ENCODE measurements at places on chromosomes 5 and 9.

DNA sequence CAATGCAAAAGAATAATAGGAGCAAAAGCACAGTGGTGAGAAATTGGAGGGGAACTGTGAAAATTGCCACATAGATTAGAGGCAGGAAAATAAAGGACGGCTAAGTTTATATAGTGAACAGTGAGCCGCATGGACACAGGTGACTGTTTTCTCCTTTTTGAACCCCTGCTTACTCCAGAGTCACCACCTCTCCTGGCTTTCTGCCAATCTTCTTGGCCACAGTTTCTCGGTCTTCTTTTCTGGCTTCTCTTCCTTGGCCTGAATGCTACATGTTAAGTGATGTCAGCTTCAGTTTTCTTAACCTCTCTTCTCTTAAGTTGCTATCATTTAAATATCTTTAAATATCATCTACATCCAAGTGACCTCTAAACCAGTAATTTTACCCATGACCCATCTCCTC lies 47.3 kb upstream of the CDKN2B start:
- DNase-seq, result no peak

GRCh38 chr9:114220061-114220541 lies 64.8 kb downstream of the COL27A1 start:
- DNase-seq, result no peak

DNA sequence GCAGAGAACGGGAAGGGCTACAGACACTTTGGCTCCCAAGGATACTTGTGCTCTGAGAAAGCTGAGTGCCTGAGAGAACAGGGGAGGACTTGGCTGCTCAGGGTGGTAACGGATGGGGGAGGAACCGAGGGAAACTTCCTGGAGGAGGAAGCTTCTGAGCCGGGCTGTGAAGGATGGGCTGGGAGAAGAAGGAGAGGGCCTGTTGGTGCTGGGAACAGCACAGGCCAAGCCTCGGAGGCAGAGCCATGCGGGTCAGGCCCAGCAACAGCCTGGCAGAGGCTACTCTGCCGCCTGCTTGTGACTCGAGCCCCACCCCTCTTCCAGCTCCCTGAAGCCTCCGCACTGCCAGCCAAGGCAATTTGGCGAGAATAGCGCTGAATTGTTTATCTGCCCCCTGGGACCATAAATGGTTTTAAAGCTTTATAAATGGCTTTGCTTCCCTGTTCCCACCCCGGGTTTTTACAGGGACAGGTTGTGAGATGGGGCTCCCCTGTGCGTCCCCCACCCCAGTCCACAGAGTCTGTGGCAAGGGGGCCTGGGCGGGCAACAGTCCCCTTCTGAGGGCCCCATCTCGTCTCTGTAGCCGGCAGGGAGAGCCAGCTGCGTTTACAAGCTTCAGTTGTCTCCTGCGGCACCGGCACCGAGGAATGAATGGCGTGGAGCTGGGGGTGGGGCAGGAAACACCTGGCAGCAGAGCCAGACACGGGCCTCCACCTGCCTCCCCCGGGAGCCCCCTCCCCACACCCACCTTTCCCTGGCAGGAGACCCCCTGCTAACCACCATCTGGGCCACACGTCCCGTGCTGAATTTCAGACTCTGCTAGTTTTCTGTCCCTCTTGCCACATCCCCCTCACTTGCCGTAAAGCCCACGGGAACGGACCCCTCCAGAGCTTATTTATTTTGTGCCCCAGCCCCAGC lies 24.4 kb downstream of the FAM163B start:
- DNase-seq, result no peak

- no peak for DNase-seq
These were observed 43.9 kb upstream of the SEMA4D start for GRCh38 chr9:89541798-89542197.

DNA sequence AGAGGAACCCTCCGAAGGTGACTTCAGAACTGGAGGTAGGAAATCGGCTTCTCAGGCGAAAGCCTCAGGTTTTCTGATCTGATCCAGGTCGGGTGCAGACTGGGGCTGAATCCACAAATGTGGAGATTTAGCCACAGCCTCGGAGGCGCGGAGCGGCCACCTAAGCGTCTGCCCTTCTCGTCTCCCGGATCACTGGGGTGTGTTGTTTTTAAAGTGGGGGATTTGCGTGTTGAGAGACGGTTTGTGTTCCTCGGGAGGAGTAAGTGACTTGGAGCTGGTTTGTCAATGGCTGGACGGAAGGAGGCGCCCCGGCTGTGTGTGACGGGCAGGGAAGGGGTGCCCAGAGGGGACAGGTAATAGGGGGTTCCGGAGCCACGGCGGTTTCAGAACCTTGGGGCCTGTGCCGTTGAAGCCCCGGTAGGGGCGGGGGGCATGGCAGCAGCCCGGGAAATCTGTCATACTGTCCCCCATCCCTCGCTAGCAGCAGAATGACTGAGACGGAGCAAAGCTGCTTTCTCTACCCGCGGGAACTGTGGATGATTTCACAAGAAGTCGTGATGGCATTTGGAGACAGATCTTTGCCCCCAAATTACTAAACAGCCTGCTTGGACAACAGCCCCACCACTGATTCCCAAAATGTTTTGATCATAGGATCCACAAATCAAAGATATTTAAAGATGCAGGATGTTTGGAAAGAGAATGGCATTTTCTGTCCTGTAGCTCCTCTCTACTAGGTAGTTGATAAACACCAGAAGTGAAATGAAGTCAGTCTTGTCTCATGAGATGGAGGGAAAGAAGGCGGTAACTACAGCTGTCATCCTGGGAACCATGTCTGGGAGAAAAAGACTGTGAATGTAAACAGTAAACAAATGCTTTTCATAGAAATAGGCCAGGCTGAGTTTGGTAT lies 216.5 kb downstream of the PDZD2 start:
- DNase-seq, result peak; percentile 34

- DNase-seq, result no peak
These were observed 6.9 kb downstream of the RAB14 start for GRCh38 chr9:121194730-121195129.

- DNase-seq, result no peak
These were observed 58.0 kb upstream of the RPL26L1 start for GRCh38 chr5:172901012-172901780.

DNA sequence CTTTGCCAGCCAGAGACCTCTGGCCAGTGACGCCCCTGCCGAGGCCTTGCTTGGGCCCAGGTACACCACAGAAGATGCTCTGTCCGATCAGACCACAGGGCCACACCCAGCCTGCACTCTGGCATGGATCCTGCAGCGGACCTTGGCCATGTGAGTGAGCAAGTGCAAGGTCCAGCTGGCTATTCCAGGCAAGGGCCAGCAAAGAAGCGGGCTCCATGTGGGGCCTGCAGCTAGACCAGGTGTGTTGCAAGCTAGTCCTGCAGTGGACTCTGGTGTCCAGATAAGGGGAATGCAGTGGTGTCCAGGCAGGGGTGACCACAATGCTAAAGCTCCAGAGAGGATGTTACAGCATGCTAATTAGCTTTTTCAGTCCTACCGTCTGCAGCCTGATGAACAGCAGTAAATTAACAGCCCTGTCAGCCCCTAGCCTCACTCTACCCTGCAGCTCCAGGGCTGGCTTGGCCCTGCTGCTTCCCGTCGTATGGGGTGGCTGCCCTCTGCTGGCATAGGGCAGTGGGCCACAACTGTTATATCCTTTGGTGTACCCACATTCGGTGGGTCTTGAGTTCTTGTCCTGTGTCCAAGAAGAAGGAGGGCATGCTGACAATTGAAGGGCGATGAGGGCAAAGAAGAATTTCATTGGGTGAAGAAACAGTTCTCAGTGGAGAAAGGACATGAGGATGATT lies 284.5 kb upstream of the POU5F2 start:
- no peak for DNase-seq

DNA sequence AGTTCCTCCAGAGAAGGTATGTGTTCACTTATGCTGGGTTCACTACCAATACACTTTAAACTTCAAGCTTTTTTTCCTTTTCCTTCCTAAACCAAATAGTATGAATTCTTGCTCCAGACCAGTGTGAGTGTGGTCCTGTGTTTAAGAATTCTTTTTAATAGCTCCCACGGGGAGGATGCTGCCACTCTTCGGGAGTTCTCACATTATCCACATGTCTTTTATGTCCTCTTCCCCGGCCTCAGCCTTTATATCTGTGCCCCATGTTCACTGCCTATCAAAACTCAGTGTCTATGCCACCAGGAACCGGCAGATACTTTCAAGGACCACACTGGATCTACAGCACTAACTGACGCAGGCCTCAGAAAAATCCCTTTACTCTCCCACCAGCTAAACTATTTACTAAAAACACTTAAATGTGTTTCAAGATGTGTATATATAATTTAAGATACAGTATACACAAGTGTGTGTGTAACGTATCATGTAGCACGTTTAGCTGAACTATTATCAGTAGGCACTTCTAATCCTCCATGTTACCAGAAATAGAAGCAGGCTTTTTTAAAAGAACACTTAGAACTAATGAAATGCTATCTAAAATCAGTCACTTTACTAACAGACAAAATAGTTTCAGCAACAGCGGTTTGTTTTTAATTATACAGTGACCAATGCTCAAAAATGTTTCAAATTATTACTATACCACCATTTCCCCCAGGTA lies 88.0 kb downstream of the PLPP1 start:
- no peak for DNase-seq

- DNase-seq, result no peak
These were observed 263.3 kb downstream of the GADD45G start for GRCh38 chr9:89868100-89868499.

DNA sequence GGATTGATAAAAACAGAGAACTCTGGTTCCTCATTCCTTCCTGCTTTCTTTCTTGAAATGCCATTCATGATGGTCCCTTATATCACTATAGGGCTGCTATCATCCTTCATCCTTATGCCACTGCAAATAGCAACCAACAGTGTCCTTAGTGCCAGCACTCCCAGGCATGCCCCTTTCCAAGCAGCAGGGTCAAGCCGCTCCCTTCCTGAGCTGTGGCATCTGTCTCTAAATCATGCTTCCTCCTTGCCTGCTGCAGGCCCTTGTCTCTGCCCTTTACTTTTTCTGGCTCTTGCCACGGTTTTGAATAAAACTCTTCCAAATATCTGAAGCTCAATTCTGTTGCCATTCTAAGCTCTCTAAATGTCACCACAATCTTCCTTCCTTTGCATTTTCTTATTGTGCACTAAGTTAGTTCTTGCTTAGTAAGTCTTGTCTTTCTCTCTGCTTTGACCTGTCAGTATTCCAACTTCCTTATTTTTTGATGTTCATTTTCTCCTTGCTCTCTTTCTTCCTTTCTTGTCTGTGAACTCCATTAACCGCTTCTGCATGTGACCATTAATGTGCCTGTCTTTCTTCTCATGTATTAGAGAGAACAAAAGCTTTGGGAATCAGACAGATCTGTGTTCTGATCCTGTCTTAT lies 19.9 kb downstream of the TLR4 start:
- no peak for DNase-seq

GRCh38 chr5:133415506-133415905 lies 196.8 kb downstream of the FSTL4 start:
- DNase-seq, result no peak

DNA sequence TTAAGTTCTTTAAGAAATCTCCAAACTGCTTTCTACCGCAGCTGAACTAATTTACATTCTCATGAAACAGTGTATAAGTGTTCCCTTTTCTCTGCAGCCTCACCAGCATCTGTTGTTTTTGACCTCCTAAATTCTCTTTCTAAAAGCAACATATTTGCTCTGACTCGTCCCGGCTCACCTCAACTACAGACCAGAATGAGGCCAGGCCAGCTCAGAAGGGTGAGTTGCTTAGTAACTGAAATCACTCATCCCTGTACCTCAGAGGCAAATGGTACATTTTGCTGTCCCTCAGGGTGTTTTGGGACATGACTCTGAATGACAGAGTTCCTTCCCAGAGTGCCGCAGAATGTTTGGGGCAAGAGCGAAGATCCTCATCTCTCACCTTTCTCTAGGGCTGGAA lies 127.5 kb downstream of the FRMD3 start:
- no peak for DNase-seq

- no peak for DNase-seq
These were observed 28.6 kb upstream of the FEM1C start for GRCh38 chr5:115573133-115573532.

DNA sequence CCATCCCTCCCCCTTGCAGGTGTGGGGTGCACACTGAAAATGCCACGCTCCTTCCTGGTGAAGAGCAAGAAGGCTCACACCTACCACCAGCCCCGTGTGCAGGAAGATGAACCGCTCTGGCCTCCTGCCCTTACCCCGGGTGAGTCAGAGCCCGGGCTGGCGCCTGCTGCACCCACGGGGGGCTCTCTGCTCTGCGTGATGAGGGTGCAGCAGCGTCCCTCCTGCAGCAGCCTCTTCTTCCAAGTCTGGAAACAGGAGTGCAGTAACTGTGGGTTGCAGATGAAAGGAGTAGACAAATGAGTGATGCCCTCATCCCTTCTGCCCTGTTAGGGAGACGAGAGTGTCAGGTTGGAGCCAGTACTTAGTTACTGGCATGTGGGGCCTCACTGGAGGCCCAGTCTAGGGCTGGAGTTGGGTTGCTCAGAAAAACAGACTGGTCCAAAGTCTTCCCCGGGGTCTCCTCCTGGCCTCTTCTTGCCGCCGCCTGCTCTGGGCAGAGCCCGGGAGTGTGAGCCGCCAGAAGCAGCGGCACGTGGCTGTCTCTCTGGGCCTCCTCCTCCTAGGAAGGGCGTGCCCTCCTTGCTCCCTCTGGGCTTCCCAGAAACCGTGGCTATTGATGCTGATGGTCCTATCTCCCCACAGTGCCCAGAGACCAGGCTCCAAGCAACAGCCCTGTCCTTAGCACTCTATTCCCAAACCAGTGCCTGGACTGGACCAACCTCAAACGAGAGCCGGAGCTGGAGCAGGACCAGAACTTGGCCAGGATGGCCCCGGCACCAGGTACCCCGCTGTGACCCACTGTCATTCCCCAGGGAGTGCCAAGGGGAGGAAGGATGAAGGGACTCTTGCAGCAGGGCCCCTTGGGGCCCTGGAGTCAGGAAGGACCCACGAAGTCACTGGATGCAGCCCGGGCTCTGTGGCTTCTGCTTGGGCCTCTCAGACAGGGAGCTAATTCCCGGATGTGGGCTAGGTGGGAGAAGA lies 8.4 kb downstream of the GFI1B start:
- no peak for DNase-seq

DNA sequence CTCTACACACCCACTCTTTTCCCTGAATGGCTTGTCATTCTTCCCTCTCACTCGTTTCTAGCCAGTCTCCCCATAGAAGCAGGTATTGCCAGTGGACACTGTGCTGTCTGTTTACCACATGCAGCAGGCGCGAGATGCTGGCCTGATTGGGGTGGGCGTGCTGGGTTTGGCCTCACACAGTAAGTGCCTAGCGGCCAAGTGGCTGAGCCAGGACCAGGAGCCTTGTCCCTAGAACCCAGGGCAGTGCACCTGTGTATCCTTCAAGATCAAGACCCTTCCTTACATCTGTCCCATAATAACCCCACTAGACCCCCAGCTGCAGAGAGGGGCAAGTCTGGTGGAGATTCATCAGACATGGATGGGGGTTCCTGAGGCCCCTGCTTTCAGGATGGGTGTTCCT lies 112.8 kb upstream of the IRX4 start:
- DNase-seq, result no peak

Measured in activated CD4-positive, alpha-beta T cell treated with anti-CD3 and anti-CD28 coated beads for 48 hours (primary cell).